Body of pancreas (tissue), 4 donors: ENCODE measurements at places on chromosomes 12 and 14. TPM values are rescaled to one million over a fixed set of nuclear protein-coding genes. Genes with fewer than 3 reads are reported as not detected.
A peak's percentile ranks its signal among the peaks of the same experiment; 100 is the strongest.

Gene NELL2
- total RNA-seq = not detected

Gene LPAR5
- 0.66 TPM for total RNA-seq

- no peaks in the 10 kb centered on the region for H3K4me1 ChIP-seq
- DNase-seq = no peak
- H3K27me3 ChIP-seq = no peaks in the 10 kb centered on the region
- no peak overlapping the region for H3K27ac ChIP-seq
- no peaks in the 10 kb centered on the region for H3K36me3 ChIP-seq
These were observed 155.6 kb upstream of the TMCC3 start for GRCh38 chr12:94805749-94806529.

DNA sequence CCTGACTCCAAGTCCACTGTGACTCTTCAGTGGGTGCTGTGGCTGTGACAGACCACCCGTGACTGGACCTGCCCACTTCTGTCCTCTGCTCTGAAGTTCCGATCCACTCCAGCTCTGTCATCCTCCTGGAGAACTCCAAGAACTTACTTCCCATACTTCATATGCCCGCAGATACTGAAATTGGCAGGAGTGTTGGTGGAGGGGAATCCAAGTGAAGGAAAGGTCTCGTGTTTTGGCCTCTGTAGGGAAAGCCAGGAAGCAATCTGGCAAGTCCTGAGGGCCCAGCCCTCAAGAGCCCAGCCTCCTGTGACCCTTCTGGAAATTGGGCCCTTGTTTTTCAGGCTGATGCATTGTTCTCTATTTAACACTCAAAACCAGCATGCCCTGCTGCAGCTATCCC, 22.4 kb upstream of the FKBP4 start:
- DNase-seq = no peak
- H3K27ac ChIP-seq = no peak overlapping the region
- peaks cover 50% of the 10 kb centered on the region for H3K4me1 ChIP-seq
- H3K27me3 ChIP-seq = no peaks in the 10 kb centered on the region
- H3K4me3 ChIP-seq = no peak overlapping the region
- H3K36me3 ChIP-seq = no peaks in the 10 kb centered on the region

DNA sequence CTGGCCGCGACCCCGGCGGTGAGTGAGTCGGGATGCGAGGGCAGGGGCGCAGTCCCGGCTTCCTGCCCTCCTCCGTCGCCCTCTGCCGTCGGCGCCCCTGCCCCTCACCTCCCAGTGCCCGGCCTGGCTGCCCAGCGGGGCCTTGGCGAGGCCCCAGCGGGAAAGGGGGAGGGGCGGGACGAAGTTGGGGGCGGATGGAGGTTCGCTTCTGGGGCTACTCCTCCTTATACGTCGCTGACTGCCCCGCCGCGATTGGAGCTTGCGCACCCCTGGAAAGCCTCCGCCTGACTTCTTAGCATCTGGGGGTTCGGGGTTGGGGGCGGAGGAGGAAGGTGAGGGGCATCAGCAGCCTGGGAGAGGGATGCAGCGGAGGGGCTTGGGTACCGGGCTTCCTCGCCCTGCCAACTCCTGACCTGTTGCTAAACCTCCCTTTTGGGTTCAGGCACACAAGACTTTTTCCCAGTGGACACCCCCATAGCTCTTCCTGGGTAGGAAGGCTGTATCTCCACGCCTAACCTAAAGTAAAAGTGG, 406 bp downstream of the TMEM263 start:
- no peaks in the 10 kb centered on the region for H3K36me3 ChIP-seq
- H3K4me1 ChIP-seq = peaks cover 47% of the 10 kb centered on the region
- peak overlapping the region; percentile 96 for H3K27ac ChIP-seq
- DNase-seq = peak; percentile 65
- no peaks in the 10 kb centered on the region for H3K27me3 ChIP-seq

Gene GDF3
- not detected for total RNA-seq

Gene BATF
- total RNA-seq = not detected

- H3K27me3 ChIP-seq = no peaks in the 10 kb centered on the region
- no peak overlapping the region for H3K4me3 ChIP-seq
- no peaks in the 10 kb centered on the region for H3K4me1 ChIP-seq
- no peak overlapping the region for H3K27ac ChIP-seq
These were observed 458.3 kb upstream of the SEL1L start for GRCh38 chr14:81991998-81992397.

- peaks cover 28% of the 10 kb centered on the region for H3K4me1 ChIP-seq
- no peak for DNase-seq
- H3K36me3 ChIP-seq = no peaks in the 10 kb centered on the region
- no peak overlapping the region for H3K27ac ChIP-seq
- no peaks in the 10 kb centered on the region for H3K27me3 ChIP-seq
- H3K4me3 ChIP-seq = no peak overlapping the region
These were observed 8.2 kb downstream of the NUAK1 start for GRCh38 chr12:106130474-106131113.

Gene TAS2R7
- total RNA-seq = not detected

Gene SRRM4
- total RNA-seq = not detected

DNA sequence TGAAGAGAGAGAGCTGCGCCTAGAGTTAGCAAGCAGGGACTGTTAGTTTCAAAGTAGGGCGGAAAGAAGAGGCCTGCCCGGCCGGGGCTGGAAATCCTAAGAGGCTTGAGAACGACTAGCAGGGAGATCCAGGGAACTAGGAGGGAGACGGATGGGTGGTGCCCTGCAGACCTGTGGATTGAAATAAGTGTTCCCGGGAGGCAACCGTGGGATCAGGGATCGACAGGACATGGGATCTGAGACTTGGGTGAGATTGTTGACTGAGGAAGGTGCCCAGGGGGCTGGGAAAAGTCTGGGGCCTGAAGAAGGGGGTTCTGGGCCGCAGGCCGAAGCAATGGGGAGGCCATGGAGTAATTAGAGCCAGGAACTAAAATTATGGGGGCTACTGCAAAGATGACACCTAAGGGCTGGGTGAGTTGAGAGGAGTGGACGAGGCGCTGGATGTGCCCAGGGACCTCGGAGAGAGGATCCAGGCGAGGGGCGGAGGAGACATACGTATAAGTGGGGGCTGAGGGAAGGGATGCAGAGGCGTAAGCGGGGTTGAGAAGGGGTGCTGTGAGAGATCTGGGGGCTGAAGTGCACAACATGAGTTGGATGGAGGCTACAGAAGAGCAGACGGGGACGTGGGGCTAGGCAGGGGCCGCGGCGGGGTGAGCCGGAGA, 635 bp downstream of the LTA4H start:
- H3K27ac ChIP-seq = peak overlapping the region; percentile 68
- no peaks in the 10 kb centered on the region for H3K36me3 ChIP-seq
- no peaks in the 10 kb centered on the region for H3K27me3 ChIP-seq
- H3K4me3 ChIP-seq = peak overlapping the region; percentile 97
- DNase-seq = peak; percentile 28
- H3K4me1 ChIP-seq = peaks cover 23% of the 10 kb centered on the region

Gene KCNA1
- total RNA-seq = under 0.01 TPM

Gene ASCL1
- not detected for total RNA-seq

Gene AKAP6
- 2.9 TPM for total RNA-seq

- H3K36me3 ChIP-seq = no peaks in the 10 kb centered on the region
- DNase-seq = no peak
- H3K4me3 ChIP-seq = no peak overlapping the region
- H3K27me3 ChIP-seq = no peaks in the 10 kb centered on the region
These were observed 98.9 kb downstream of the CHST11 start for GRCh38 chr12:104555648-104556047.

- peaks cover 15% of the 10 kb centered on the region for H3K4me1 ChIP-seq
- H3K36me3 ChIP-seq = no peaks in the 10 kb centered on the region
- H3K27ac ChIP-seq = no peak overlapping the region
- DNase-seq = no peak
- no peaks in the 10 kb centered on the region for H3K27me3 ChIP-seq
These were observed 15.1 kb downstream of the CPNE8 start for GRCh38 chr12:38890102-38890855.

Gene LAG3
- total RNA-seq = not detected

DNA sequence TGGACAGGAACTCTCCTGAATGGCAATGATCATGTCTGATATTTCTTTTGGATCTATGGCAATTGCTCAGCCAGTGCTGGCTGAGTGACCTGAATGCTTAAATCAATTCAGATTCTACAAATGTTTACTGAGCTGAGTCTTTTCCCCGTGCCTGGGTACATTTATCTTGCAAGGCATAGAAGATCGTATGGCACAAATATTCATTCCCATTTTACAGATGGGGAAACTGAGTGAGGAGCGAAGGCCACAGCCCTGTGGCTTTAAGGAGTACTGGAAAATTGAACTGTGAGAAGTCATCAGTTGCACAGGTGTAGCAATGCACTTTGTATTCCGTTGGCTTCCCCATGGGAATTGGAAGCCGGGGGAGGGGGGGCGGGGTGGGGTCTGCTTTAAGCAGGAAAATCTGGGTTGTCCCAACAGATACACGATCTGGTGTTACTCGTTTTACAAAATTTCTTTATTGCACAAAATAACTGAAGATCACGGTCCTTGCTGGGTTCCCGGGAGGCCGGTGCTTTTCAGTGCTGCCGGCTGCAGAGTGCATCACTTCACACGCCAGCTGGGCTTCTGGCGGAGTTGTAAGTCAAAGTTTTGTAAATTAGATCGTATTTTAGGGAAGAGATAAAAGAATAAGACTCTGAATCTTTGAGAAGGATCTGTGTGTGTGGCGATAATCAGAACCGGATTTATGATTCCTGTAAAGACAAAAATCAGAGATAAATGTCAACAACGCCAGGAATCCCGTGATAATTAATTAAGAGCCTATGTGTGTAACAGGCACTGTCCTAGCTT, 75.0 kb upstream of the MAP1LC3B2 start:
- DNase-seq = no peak
- H3K4me3 ChIP-seq = no peak overlapping the region
- no peaks in the 10 kb centered on the region for H3K27me3 ChIP-seq
- H3K36me3 ChIP-seq = no peaks in the 10 kb centered on the region
